Epithelial cell of proximal tubule (primary cell): ENCODE measurements at places on chromosomes 7 and 10. TPM values are rescaled to one million over a fixed set of nuclear protein-coding genes. Genes with fewer than 3 reads are reported as not detected.

Gene SORCS1
- 0.06 TPM in 1 of 2 replicates, not detected in the other for total RNA-seq

Gene LHFPL3
- total RNA-seq, result not detected in 2 replicates

Gene C7orf33
- not detected in 2 replicates for total RNA-seq

Gene IL6
- total RNA-seq, result 22.4 and 40.4 TPM in 2 replicates

Gene CYP2C9
- 1.0 TPM in 1 of 2 replicates, not detected in the other for total RNA-seq

Gene GIMAP4
- not detected in 2 replicates for total RNA-seq

Gene FOXP2
- total RNA-seq, result 0.06 and 0.22 TPM in 2 replicates

Gene ATP6V0A4
- 0.58 and 3.2 TPM in 2 replicates for total RNA-seq

Gene KIF11
- 36.5 and 40.6 TPM in 2 replicates for total RNA-seq

Gene COL1A2
- total RNA-seq, result 1.0 and 10.9 TPM in 2 replicates

Gene TRPV5
- total RNA-seq, result not detected in 2 replicates

Gene KCP
- 0.51 and 5.2 TPM in 2 replicates for total RNA-seq

GRCh38 chr10:75624638-75625037 is 193.2 kb downstream of the LRMDA start:
- no peak for DNase-seq

- DNase-seq, result no peak
These were observed 29.1 kb upstream of the CALD1 start for GRCh38 chr7:134750083-134751062.

GRCh38 chr7:29122081-29122480 is 24.3 kb downstream of the CPVL start:
- DNase-seq, result no peak

DNA sequence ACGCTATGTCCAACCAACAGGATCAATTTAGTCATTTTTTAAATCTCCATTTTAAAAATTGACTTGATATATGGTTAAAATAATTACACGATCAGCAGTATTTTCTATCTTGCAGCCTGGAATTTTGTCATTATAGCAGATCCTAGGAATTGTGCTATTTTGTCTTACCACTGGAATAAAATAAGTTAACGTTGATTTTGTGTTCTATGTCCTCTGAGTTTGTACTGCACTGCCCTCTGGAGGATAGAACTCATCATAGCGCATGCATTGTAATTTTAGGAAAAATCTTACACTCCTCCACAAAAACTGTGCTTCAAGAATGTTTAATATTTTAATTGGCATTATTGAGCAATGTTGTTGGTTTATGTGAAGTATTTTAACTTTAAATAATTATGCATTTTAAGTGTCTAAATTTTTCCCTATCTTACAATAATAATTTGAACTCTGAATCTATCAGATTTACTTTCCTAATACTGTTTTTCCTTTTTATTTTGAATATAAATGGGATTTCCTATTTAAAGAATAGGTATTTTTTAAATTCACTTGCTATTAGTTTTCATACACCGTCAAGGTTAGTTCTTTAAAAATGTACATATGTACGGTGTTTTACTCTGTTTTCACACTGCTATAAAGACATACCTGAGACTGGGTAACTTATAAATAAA is 220.1 kb downstream of the PPP1R3A start:
- DNase-seq, result no peak

DNA sequence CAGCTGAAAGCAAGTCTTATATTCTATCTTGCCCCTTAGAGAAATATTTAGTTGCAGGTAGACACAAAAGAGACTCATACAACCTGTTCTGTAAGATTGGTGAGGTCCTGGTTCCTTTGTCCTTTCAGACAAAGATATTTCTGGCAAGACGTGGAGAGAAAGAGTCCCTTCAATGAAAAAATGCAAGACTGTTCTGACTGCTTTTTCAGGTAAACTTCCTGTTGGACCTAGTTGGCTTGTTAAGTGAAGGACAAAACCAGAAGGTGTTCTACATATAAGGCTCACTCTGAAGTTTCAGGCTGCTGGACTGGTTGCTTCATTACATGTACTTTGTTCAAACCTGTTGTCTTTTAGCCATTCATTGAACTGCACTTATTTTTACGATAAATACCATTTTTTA is 119.0 kb upstream of the PTPRZ1 start:
- no peak for DNase-seq

DNA sequence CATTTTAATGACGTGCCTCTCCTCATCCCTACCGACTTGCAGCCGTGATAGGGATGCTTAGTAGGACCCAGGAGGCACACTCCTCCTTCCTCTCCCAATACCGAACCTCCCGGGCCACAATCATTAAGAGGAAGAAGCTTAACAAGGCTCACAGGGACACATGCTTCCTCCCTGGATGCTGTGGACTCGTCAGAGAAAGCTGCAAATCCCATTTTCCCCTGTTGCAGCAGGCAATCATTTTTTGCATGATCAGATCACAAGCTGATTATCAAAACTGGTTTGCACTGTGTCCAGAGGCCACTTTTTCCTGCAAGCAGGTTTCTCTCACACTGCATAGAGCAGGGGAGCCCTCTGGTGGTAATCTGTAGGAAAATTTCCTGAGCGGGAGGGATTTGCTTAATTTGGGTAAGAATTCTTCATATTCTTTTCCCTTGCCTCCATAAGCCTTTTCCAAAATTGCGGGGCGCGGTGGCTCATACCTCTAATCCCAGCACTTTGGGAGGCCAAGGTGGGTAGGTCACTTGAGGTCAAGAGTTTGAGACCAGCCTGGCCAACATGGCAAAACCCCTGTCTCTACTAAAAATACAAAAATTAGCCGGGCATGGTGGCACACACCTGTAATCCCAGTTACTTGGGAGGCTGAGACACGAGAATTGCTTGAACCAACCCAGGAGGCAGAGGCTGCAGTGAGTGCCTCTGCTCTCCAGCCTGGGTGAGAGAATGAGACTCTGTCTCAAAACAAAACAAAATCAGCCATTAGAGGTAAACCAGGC is 16.1 kb upstream of the LAMB4 start:
- DNase-seq, result peak; percentile 12

- peak; percentile 61 for DNase-seq
These were observed 90.8 kb downstream of the PRLHR start for GRCh38 chr10:118504467-118505205.

GRCh38 chr10:31757831-31758230 is 170.8 kb downstream of the ARHGAP12 start:
- DNase-seq, result no peak

- no peak for DNase-seq
These were observed 335.3 kb upstream of the ETV1 start for GRCh38 chr7:14324767-14325166.

GRCh38 chr10:61733358-61733940 is 70.7 kb downstream of the CABCOCO1 start:
- DNase-seq, result no peak

DNA sequence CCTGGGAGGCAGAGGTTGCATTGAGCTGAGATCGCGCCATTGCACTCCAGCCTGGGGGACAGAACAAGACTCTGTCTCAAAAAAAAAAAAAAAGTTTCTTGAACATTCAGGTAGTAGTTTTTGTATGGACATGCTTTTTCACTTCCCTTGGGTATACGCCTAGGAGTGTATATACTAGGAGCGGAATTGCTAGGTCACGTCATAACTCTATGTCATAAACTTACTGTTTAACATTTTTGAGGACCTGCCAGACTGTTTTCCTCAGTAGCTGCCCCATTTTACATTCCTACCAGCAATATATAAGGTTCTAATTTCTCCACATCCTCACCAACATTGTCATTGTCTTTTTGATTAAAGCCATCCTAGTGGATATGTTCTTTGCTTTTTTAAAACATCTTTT is 51.6 kb downstream of the MKI67 start:
- DNase-seq, result no peak

GRCh38 chr7:30880125-30880720 is 31.4 kb upstream of the AQP1 start:
- DNase-seq, result no peak

GRCh38 chr7:55073051-55073511 is 54.3 kb downstream of the EGFR start:
- no peak for DNase-seq

GRCh38 chr7:24889611-24890010 is 90.4 kb downstream of the OSBPL3 start:
- DNase-seq, result no peak

- no peak for DNase-seq
These were observed 300.8 kb downstream of the SDHAF3 start for GRCh38 chr7:97418312-97418711.

DNA sequence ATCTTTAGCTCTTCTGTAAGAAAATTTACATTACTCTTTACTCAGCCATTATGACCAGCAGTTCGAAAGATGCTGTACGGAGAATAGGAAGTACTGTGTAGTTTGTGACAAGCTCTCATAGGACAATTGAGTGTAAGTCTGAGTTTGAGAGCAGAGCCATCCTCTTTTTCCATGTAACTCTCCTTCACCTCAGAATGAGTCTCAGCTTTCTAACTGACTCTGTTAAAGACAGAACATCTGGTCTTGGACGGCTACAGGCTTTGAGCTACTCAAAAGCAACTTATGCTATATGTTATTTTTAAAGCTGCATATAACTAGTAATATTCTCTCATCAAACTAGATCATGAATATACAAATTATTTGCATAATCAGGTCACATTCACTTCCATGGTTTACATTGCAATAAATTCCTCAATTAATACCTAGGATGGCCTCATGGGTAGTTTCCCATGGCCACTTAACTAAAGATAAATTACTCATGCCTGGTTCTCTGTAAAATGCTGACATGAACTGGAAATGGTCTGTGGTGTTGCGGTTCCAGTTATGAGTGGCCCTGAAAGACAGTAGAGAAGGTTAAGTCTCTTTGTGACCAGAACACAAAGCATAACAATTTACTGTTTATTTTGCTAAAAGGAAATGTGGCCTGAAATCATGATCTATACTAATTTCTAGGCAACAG is 358.7 kb downstream of the PHF14 start:
- DNase-seq, result no peak

- no peak for DNase-seq
These were observed 171.1 kb downstream of the GLI3 start for GRCh38 chr7:42065942-42066341.

DNA sequence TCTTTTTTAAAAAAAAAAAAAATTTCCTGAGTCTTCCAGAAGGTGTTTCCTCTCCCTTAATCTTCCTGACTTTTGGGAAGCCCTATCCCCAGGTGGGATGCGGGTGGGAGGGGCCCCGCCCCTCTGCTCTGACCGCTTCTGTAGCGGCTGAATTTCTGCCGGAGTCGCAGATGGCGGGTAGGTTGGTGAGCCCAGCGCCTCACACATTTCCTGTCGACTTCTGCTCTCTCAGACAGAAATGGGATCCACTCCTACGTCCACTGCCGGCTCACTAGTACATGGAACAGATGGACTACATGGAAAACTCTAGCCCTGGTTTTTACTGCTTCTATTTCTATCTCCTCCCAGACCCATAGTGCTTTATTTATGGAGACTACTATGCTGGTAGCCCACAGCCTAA is 90.9 kb downstream of the NEUROD6 start:
- no peak for DNase-seq

DNA sequence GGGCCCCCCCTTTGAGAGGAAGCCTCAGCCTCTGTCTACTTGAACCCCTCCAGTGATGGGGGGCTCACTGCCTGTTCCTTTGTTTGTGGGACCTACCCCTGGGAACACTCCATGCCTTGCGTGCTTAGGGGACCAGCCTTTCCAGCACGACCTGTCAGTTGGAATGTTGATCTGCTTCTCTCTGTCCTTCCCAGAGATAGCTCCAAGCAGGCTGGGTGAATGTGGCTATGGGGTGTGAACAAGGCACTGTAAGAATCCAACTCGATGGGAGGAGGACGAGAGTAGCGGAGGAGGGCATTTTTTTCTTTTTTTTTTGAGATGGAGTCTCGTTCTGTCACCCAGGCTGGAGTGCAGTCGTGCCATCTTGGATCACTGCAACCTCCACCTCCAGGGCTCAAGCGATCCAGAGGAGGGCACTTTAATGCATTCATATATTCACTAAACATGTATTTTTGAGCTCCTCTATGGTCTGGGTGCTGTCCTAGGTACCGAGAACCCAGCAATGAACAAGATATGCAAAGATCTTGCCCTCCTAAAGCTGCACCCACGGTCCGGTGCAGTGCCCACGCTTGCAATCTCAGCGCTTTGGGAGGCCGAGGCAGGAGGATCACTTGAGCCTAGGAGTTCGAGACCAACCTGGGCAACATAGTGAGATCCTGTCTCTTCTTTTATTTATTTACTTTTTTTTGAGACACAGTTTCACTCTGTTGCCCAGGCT is 8.5 kb downstream of the CLIP2 start:
- DNase-seq, result no peak

DNA sequence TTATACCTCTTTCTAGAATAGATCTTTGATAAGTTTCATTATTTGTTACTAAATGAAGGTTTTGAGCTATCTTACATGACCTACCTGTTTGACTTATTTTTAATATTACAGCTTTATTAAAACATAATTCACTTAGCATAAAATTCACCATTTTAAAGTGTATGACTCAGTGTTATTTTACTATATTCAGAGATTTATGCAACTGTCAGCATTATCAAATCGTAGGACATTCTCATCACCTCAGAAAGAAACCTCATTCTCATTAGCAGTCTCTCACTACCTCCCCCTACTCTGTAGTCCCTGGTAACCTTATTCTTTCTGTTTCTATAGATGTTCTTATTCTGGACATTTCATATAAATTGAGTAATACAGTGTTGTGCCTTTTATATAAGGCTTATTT is 207.9 kb upstream of the FOXP2 start:
- no peak for DNase-seq

DNA sequence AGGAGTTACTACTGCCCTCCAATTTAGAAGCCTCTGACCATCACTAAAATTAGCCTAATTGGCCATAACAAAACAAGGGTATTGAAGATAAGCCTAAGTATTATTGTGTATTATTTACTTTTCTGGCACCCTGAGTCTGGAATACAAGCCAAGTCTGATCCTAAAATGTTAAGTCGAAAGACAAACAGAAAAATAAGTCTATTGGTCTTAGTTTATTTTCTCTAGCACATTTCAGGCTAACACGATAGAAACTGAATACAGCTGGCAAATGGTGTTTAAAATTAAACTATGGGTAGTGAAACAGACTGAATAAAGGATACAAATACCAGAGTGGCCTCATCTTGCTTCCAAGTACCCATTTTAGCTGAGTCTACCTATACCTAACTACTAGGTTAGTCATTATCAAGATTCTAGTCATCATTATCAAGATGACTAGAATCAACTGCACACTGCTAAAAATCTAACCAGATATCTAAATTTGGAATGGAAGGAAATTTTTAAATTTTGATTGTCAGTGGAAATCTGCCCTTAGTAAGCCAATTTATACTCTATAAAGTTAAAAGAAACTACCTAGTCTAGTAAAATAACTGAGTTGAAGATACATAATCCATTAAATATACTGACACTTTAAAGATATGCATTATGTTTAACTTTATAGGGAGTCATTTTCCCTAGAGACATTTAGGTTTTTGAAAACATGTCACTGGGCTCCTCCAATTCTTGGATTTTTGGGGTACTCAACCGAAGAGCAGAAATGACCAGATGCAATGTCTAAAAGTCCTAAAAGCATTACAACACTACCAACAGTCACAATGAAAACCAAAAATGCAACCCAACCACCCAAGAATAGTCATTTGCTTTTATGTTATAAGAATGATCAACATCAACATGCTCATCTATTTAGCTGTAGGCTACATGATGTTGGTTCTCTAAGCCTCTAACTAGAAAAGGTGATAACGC is 80.9 kb downstream of the NT5C2 start:
- DNase-seq, result no peak

GRCh38 chr7:17931069-17931468 is 9.2 kb downstream of the SNX13 start:
- no peak for DNase-seq

- no peak for DNase-seq
These were observed 44.1 kb upstream of the ADO start for GRCh38 chr10:62760401-62760800.

GRCh38 chr7:130441408-130441869 is 623 bp upstream of the CEP41 start:
- DNase-seq, result no peak

GRCh38 chr7:138801256-138801655 is 3.3 kb upstream of the ATP6V0A4 start:
- DNase-seq, result no peak

- no peak for DNase-seq
These were observed 75.6 kb upstream of the LYZL2 start for GRCh38 chr10:30705101-30705624.
